ENCODE measurements at places on chromosomes 12 and 14.
A peak's percentile ranks its signal among the peaks of the same experiment; 100 is the strongest.

GRCh38 chr12:65614259-65614889, 209.9 kb upstream of the HMGA2 start:
- no peak for DNase-seq

DNA sequence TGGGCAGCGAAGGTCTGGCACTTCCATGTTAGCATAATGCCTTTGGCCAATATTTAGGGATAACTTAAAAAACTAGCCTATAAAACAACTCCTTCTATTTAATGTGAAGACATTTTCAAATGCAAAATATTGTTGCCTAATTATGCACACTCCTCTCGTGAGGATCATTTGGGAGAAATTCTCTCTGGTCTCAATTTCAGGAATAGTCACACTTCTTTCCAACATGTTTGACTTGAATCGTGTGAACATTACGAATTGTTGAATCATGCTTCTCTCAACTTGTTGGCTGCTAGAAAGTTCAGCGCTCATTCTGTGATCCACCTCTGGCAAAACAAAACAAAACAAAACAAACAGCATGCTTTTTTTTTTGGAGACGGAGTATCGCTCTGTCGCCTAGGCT, 313.2 kb downstream of the SEC23A start:
- DNase-seq, result no peak

- DNase-seq, result no peak
Observed at GRCh38 chr12:49545815-49546214, 7.0 kb downstream of the KCNH3 start.

- DNase-seq, result no peak
Observed at GRCh38 chr14:34872822-34873588, 2.2 kb downstream of the BAZ1A start.

DNA sequence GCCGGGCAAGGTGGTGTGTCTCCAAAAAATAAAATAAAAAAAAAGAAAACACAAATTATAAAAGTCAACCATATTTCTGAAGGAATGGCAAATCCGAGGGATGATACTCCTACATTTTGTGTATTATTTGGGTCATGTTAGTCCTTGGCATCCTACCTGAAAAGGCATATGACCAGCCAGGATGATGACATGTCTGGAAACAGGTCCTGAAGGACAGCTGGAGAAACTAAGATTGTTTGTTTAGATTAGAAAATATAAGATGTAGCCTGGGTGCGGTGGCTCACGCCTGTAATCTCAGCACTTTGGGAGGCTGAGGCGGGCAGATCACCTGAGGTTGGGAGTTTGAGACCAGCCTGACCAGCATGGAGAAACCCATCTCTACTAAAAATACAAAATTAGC, 47.6 kb upstream of the FOXJ2 start:
- no peak for DNase-seq

- DNase-seq, result no peak
Observed at GRCh38 chr14:26939755-26940154, 341.9 kb upstream of the NOVA1 start.

DNA sequence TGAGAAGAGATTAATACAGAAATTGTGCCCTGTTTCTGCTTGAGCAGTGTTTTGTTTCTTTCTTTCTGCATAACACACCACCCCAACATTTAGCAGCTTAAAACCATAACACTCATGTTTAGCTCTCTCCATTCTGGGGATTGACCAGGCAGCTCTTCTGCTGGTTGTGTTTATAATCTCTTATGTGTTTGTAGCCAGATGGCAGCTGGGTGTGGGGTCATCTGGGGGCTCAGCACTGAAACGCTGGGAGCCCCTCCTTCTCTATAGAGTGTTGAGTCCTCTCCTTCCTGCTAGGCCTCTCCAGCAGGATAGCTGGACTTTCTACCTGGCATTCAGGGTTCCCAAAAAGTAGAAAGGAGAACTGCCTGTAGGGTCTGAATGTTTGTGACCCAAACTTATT, 270.6 kb downstream of the TTC8 start:
- DNase-seq, result no peak

DNA sequence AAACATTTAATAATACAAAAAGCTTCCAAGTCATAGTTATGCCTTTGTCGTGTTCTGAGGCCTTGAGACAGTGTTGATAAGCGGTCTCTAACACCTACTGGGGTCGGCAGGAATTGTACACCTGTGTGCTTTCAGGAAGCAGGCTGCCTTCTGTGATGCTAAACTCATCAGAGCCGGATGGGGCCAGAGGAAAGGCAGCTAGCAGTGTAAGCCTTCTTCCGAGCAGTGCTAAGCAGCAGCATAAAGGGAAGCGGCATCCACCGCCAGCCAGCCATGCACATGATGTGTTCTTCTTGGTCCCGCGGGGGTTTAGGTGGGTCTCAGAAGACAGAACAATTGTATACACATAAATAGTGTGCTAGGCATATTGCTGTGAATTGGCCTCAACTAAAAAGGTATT, 159.3 kb downstream of the SLC15A4 start:
- no peak for DNase-seq

- DNase-seq, result peak; percentile 36
Observed at GRCh38 chr12:69239922-69240630, 707 bp downstream of the CPSF6 start.

DNA sequence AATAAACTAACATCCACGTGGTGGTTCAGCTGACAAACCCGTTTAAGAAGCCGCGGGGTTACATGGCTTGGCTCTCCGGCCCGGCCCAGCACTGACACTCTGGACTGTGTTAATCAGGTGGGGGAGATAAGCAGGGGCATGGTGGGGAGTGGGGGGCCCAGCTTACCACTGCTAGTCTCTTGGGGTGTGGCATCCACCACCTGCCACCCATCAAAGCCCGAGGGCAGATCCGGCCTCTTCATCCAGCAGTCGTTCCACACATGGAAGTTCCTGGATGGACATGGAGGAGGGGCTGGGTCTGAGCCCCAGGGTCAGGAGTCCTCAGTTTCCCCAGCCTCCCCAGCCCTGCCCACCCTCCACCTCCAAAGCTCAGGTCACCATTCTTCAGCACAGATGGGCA, 4.9 kb downstream of the TGM1 start:
- DNase-seq, result no peak

GRCh38 chr12:15962760-15963159, 51.6 kb downstream of the DERA start:
- DNase-seq, result no peak

DNA sequence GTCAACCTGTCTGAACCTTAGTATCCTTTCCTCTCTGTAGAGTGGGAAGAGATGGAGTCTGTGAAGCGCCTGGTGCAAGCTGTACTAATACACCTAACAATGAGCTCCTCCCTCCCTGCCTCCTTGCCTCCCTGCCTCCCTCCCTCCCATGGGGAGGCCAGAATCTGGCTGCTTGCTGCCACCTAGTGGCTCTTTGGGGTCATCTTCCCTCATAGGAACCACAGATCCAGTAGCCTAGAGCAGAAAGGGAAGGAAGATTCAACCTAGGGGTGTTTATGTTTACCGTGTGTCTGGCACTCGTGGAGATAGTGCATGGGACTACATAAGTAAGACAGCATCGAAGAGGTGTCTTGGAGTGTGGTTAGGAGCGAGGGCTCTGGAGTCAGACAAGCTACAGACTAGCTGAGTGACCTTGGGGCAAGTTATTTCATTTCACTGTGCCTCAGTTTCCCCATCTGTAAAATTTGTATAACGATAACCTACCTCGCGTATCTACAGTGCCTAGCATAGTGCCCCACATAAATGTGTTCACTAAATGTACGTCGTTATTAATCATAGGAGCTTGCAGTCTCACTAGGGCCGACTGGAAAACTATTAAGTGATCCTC, 35.5 kb upstream of the TSPAN9 start:
- peak; percentile 16 for DNase-seq

GRCh38 chr12:49811961-49812401, 16.2 kb downstream of the NCKAP5L start:
- DNase-seq, result no peak

DNA sequence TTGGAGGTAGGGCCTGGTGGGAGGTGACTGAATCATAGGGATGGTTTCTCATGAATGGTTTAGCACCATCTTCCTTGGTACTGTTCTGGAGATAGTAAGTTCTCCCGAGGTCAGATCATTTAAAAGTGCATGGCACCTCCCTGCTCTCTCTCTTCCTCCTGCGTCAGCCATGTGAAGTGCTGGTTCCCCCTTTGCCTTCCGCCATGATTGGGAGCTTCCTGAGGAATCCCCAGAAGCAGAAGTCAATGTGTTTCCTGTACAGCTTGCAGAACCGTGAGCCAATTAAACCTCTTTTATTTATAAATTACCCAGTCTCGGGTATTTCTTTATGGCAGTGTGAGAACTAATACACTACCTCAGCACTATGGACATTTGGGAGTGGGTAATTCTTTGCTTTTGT, 4.8 kb upstream of the LGMN start:
- DNase-seq, result no peak

DNA sequence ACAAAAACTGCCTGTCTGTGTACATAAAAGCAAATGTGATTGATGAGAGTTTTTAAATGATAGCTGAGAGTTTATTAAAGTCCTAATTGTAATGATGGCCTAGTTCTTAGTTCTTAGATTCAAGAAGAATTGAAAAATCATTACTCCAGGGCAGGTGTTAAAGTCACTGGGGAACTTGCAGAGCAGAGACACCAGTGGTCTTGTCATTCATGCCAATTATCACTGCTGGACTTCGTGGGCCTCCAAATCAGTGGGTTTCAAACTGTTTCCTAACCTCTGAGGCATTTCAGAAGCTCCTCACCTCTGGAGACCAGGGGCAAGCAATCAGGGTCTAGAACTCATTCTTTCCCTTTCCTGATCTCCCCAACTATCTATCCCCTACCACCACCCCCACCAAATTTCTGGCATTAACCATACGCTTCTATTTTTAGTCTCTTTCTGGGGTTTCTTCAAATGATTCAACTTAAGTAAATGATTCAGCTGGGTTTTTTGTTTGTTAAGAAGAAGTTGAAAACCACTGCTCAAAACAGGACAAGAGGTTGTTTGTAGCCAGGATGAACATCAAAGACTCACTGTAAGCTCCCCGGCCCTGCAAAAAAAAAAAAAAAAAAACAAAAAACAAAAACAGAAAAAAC, 80.1 kb downstream of the CEP83 start:
- no peak for DNase-seq

DNA sequence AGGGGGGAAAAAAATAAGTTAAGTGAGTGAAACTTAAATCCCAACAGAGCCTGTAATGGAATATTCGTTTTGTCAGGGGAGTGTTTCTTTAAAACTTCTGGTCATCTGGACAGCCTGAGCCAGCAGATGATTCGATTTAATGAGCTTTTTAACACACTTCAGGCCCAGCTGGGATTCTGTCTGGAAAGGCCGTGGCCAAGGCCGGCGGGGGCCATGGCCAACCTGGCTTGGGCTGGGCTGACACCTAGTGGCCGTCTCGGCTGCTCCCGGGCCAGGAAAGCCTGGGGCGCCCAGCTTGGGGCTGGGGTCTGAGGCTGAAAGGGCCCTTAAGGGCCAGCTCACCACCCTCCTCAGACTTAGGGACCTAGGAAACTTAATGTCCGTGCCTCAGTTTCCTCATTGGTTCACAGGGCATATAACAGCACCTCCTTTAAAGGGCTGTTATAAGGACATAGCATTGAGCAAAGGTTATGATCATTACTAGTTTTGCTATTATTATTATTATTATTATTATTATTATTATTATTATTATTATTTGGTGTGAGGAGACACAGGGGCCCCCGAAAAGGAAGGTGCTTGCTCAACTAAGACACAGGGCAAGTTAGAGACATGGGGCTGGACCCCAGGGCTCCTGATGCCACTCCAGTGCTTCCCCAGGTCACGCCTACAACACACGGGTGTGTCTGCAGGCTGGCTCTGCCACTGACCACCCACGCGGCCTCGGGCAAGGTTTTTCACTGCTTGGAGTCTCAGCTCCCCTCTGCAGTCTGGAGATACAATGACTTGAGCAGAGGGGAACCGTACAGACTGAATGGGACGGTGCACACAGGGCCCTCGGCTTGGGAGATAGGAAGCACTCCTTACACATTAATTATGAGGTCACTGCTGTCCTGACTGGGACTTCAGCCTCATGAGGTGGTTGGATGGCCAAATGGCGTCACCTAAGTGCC, 84.0 kb downstream of the SYNE3 start:
- DNase-seq, result no peak

- DNase-seq, result no peak
Observed at GRCh38 chr12:116293687-116294453, 16.4 kb upstream of the MED13L start.

- DNase-seq, result no peak
Observed at GRCh38 chr14:70171726-70172125, 17.0 kb downstream of the SLC8A3 start.

DNA sequence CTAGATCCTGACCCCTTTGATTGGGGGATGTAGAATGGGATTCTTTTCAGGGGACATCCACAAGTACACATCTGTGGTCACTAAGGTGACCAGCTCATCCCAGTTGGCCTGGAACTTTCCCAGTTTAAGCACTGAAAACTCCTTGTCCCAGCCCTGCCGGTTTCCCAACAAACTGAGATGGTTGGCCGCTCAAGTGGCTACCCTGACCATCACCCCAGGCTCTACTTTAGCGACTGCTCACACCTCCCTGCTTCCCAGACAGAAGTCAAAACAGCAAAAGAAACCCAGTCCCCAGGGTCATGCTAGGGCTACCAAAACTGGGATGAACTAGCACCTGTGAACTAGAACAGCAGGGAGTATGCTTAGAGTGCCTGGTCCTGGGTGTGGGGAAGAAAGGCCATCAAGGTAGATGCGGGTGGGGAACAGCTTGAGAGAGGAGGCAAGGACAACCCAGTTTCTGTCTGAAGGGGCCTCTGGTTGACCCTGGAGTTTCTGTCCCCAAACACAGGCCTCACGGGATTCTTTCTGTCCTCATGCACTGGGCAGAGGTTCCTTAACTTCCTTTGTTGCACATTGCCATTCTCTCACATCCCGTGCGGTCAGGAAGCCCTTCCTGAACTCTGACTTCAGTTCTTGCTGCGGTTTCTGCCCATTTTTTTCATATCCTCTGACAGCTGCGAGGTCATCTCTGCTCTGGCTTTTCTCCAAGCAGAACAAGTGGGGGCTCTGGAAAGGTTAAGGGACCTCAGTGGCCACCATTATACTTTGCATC, 1.6 kb downstream of the LTB4R start:
- DNase-seq, result peak; percentile 30

DNA sequence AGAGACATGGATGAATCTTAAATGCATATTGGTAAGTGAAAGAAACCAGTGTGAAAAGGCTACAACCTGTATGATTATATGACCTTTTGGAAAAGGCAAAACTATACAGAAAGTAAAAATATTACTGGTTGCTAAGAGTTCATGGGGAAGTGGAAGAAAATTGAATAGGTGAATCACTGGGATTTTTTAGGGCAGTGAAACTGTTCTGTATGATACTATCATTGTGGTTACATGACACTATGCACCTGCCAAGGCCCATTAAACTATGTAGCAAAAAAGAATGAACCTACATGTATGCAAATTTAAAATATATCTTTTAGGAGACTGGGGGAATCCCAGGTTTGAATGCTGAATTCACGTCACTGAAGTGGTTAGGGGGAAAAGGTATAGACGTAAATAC, 12.6 kb upstream of the OR8S1 start:
- DNase-seq, result no peak

- DNase-seq, result no peak
Observed at GRCh38 chr12:4446335-4446734, 720 bp upstream of the FGF6 start.

All from activated effector memory CD4-positive, alpha-beta T cell treated with Interleukin-2 at 50 U/mL for 16 hours (primary cell).